T-cell (primary cell): ENCODE measurements at places on chromosomes 3 and 15.

- no peaks in the 10 kb centered on the region for H3K27me3 ChIP-seq
- no peaks in the 10 kb centered on the region for H3K36me3 ChIP-seq
- peaks cover 4% of the 10 kb centered on the region for H3K4me1 ChIP-seq
- no peak for DNase-seq
These were observed 249.0 kb downstream of the NFKBIZ start for GRCh38 chr3:102098130-102098885.

DNA sequence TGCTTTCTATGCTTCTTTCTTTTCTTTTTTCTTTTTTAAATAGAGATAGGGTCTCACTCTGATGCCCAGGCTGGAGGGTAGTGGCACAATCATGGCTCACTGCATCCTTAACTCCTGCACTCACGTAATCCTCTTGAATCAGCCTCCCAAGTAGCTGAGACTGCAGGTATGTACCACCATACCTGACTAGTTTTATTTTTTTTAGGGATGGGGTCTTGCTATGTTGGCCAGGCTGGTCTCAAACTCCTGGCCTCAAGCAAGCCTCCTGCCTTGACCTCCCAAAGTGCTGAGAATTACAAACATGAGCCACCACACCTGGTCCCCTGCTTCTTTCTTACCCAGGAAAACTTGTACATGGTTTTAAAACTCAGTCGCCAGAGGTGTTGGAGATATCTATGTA is 24.2 kb upstream of the HDC start:
- H3K27ac ChIP-seq: no peak overlapping the region
- no peaks in the 10 kb centered on the region for H3K4me1 ChIP-seq
- no peak overlapping the region for H3K4me3 ChIP-seq
- H3K27me3 ChIP-seq: no peaks in the 10 kb centered on the region
- no peak for DNase-seq

DNA sequence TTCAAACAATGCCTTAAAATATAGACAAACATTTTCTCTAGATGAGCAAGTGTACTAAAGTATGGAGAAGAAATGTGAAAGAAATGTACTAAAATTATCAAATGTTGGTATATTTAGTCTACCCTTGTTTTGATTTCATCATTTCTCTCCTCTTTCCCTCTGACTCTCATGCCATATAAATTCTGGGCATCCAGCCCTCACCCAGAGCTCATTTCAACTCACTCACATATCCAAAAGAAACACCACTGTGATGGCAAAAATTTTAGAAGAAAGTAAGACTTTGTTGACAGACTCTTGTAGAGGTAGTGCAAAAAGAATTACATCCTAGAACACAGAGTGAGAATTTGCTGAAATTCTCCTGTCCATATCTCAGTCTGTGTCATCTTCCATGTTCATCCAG is 377.8 kb upstream of the SUCLG2 start:
- H3K27me3 ChIP-seq: no peaks in the 10 kb centered on the region
- no peak for DNase-seq
- no peak overlapping the region for H3K27ac ChIP-seq
- H3K4me1 ChIP-seq: no peaks in the 10 kb centered on the region
- no peak overlapping the region for H3K4me3 ChIP-seq

DNA sequence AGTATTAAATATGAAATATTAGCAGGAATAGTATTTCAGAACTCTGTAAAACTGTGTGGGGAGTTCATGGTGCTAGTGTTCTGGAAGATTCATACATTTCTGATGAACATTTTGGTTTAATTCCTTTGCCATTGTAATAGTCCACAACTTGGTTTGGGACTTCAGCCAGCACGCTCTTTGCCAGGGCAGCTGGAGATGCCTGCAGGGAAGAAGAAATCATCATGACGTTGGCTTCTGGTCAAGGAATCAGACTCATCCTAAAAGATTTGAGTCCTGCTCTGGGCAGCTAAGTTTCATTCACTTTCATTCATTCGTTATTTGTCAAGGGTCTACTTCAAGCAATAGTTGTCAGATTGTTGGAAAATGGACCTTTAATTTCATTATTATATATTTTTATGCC is 32.4 kb upstream of the MRPL3 start:
- no peaks in the 10 kb centered on the region for H3K27me3 ChIP-seq
- no peaks in the 10 kb centered on the region for H3K4me1 ChIP-seq
- no peak overlapping the region for H3K4me3 ChIP-seq

DNA sequence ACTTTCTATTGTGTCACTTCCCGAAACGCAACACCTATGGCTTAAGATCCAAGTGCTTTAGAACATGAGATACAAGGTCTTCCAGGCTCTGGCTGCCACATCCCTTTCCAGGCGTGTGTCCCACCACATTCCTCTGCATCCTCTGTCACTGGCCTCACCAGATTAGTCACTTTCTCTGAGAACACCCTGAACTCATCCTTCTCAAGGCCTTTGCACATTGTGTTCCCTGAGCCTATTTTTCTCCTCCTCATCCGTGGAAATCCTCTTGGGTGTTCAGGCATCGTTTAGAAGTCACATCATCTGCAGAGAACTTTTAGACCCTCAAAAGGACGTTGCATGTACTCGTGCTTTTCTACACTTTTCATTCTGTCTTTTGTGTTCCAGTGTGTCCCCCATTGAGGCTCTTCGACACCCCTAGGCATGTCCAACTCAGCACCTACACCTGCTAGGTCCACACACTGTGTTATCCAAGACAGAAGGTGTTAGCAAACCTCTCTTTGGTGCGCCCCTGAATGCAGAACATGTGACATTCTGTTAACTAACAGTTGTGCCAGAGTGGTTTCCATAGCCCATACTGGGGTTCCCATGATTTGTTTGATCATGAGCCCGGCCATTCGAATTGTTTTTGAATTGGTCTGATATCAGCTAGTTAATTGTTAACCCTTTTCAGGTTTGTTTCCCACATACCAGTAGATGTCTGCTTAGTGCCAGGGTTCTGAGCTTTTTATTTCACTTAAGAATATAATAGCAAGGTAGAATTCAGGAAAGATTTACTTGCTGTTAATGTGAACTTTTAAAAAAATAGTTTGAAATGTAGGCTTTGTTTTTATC is 67.2 kb downstream of the LPP start:
- H3K27me3 ChIP-seq: no peaks in the 10 kb centered on the region
- peaks cover 4% of the 10 kb centered on the region for H3K4me1 ChIP-seq
- no peak overlapping the region for H3K27ac ChIP-seq
- H3K36me3 ChIP-seq: peaks cover under 1% of the 10 kb centered on the region
- H3K4me3 ChIP-seq: no peak overlapping the region
- no peak for DNase-seq

GRCh38 chr15:71044006-71044405 is 71.3 kb upstream of the THSD4 start:
- no peak overlapping the region for H3K4me3 ChIP-seq
- H3K27me3 ChIP-seq: no peaks in the 10 kb centered on the region
- no peak for DNase-seq
- H3K4me1 ChIP-seq: no peaks in the 10 kb centered on the region
- H3K27ac ChIP-seq: no peak overlapping the region

- DNase-seq: no peak
- H3K36me3 ChIP-seq: no peaks in the 10 kb centered on the region
- H3K4me3 ChIP-seq: no peak overlapping the region
- H3K4me1 ChIP-seq: no peaks in the 10 kb centered on the region
- H3K27me3 ChIP-seq: peaks cover 16% of the 10 kb centered on the region
These were observed 36.8 kb downstream of the CA12 start for GRCh38 chr15:63344731-63345390.

GRCh38 chr3:52782412-52783210 is 5.2 kb downstream of the ITIH1 start:
- no peak for DNase-seq
- no peak overlapping the region for H3K4me3 ChIP-seq
- no peak overlapping the region for H3K27ac ChIP-seq
- no peaks in the 10 kb centered on the region for H3K36me3 ChIP-seq

DNA sequence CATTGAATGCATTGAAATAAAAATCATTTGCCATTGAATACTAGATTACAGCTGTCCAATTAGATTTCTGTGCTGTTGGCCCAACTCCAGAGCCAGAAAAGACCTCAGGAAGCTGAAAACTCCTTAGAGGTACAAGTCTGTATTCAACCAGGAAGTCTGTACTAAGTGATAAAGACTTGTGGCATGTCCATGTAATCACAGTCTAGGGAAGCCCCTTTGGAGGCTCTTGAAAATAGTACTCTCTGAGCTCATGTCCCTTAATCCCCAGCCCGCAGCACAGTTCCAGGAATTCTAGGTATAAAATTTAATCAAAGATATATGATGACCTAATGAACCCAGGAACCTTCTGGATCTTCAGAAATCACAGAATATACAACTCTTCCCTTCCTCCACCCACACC is 279.4 kb downstream of the RSL24D1 start:
- no peak overlapping the region for H3K27ac ChIP-seq
- DNase-seq: no peak
- H3K27me3 ChIP-seq: no peaks in the 10 kb centered on the region
- H3K4me3 ChIP-seq: no peak overlapping the region

GRCh38 chr3:89851974-89852621 is 744.7 kb downstream of the EPHA3 start:
- H3K4me3 ChIP-seq: no peak overlapping the region
- no peaks in the 10 kb centered on the region for H3K4me1 ChIP-seq
- H3K27me3 ChIP-seq: no peaks in the 10 kb centered on the region
- H3K36me3 ChIP-seq: no peaks in the 10 kb centered on the region
- H3K27ac ChIP-seq: no peak overlapping the region

DNA sequence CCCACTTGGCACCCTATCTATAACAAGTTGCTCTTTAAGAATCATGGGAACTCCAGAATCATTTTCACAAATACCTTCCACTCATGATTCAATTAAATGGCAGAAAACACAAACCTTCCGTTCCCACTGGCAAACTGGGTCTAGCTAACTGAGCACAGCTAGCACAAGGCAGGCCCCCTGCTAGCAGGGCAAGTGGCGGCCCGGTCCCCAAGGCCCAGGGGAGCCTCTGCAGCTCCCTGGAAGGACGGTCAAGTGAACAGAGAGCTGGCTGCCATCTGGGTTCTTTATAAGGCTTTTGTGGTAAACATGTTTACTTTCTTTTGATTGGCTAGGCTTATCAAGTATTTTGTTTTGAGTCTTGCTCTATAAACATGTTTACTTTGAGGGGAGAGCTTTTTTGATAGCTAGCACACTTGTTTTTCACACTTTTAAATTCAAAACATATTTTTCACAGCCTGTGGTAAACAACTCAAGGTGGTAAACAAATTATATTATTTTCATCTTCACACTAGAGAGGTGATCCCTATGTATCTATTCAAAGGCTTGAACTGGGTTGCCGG is 81.4 kb downstream of the FOXP1 start:
- no peak for DNase-seq
- peaks cover 11% of the 10 kb centered on the region for H3K4me1 ChIP-seq
- H3K36me3 ChIP-seq: no peaks in the 10 kb centered on the region
- H3K27ac ChIP-seq: peak overlapping the region; percentile 34
- no peak overlapping the region for H3K4me3 ChIP-seq
- H3K27me3 ChIP-seq: no peaks in the 10 kb centered on the region

- H3K4me3 ChIP-seq: no peak overlapping the region
- no peak for DNase-seq
- no peaks in the 10 kb centered on the region for H3K4me1 ChIP-seq
- H3K36me3 ChIP-seq: no peaks in the 10 kb centered on the region
These were observed 225.4 kb upstream of the UBE2E2 start for GRCh38 chr3:22977650-22978289.

DNA sequence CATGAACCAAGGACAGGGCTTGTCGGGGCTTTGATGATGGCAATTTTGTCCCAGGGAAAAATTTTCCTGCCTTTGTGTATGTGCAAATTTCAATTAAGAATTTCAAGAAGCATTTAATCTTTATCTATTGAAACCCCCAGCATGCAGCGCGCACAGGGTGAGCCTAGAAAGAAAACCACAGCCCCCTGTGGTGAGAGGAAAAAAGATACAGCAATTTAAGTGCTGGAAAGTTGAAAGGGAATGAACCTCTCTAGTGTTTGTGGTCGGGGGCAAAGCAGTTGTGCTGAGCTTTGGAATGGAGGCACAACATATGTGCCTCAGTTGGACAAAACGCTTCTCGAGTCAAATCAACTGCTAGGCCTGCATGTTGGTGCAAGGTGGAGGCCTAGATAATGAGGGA is 111.8 kb upstream of the C15orf61 start:
- DNase-seq: no peak
- H3K27ac ChIP-seq: no peak overlapping the region
- no peaks in the 10 kb centered on the region for H3K4me1 ChIP-seq

- H3K4me3 ChIP-seq: no peak overlapping the region
- H3K27me3 ChIP-seq: no peaks in the 10 kb centered on the region
- H3K36me3 ChIP-seq: no peaks in the 10 kb centered on the region
- no peak overlapping the region for H3K27ac ChIP-seq
These were observed 745.5 kb downstream of the NR2F2 start for GRCh38 chr15:97076011-97076410.

GRCh38 chr3:67578416-67578815 is 76.0 kb downstream of the SUCLG2 start:
- DNase-seq: no peak
- H3K4me3 ChIP-seq: no peak overlapping the region
- H3K4me1 ChIP-seq: peaks cover 3% of the 10 kb centered on the region

GRCh38 chr3:46707601-46708011 is 6.4 kb downstream of the TMIE start:
- no peak overlapping the region for H3K4me3 ChIP-seq
- DNase-seq: no peak
- no peaks in the 10 kb centered on the region for H3K36me3 ChIP-seq
- no peak overlapping the region for H3K27ac ChIP-seq

- H3K4me1 ChIP-seq: no peaks in the 10 kb centered on the region
- H3K36me3 ChIP-seq: no peaks in the 10 kb centered on the region
- H3K4me3 ChIP-seq: no peak overlapping the region
These were observed 22.2 kb downstream of the MELTF start for GRCh38 chr3:197007296-197007940.

DNA sequence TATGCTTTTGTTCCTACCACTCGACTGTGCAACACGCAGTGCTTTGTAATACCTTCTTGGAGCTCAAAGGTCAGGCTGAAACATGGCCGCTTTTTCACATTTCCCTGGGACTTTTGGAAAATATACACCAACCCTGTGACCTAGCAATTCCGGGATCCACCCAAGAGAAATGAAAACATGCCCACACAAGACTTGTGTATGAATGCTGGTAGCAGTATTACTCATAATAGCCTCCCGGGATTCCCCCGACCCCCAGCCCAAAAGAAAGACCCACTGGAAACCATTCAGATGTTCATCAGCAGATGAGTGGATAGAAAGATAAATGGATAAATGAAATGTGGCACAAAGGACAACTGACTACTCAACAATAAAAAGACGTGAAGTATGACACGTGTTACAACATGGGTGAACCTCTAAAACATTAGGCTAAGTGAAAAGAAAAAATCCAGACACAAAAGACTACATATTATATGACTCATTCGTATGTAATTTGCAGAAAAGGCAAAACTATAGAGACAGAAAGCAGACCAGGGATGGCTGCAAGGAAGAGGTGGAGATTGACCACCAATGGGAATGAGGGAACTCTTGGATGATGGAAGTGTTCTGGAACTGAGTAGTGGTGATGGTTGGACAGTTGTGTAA is 104.1 kb downstream of the PGPEP1L start:
- H3K27ac ChIP-seq: no peak overlapping the region
- H3K27me3 ChIP-seq: peaks cover 4% of the 10 kb centered on the region
- no peaks in the 10 kb centered on the region for H3K4me1 ChIP-seq
- no peak for DNase-seq

GRCh38 chr3:63921741-63922482 is 9.7 kb upstream of the SCAANT1 start:
- H3K4me1 ChIP-seq: peaks cover 3% of the 10 kb centered on the region
- H3K27me3 ChIP-seq: no peaks in the 10 kb centered on the region
- DNase-seq: no peak
- peaks cover 11% of the 10 kb centered on the region for H3K36me3 ChIP-seq
- H3K27ac ChIP-seq: no peak overlapping the region
